ENCODE measurements at places on chromosomes 7 and 10. TPM values are rescaled to one million over a fixed set of nuclear protein-coding genes. Genes with fewer than 3 reads are reported as not detected.

- H3K27me3 ChIP-seq = no peaks in the 10 kb centered on the region
- H3K27ac ChIP-seq = no peak overlapping the region
- no peaks in the 10 kb centered on the region for H3K4me1 ChIP-seq
Observed at GRCh38 chr7:91353848-91354247, 89.6 kb downstream of the FZD1 start.

GRCh38 chr10:32961343-32961894, 3.4 kb upstream of the ITGB1 start:
- H3K4me1 ChIP-seq = peaks cover 22% of the 10 kb centered on the region
- peaks cover 41% of the 10 kb centered on the region for H3K36me3 ChIP-seq
- peak overlapping the region; percentile 100 for H3K27ac ChIP-seq
- no peaks in the 10 kb centered on the region for H3K27me3 ChIP-seq
- H3K4me3 ChIP-seq = peak overlapping the region; percentile 98
- no peak for DNase-seq

- DNase-seq = no peak
- no peaks in the 10 kb centered on the region for H3K36me3 ChIP-seq
- H3K4me1 ChIP-seq = no peaks in the 10 kb centered on the region
Observed at GRCh38 chr7:104529567-104529966, 201.2 kb downstream of the LHFPL3 start.

- DNase-seq = no peak
- no peak overlapping the region for H3K27ac ChIP-seq
- H3K36me3 ChIP-seq = no peaks in the 10 kb centered on the region
- H3K27me3 ChIP-seq = peaks cover 67% of the 10 kb centered on the region
- H3K4me1 ChIP-seq = no peaks in the 10 kb centered on the region
- H3K4me3 ChIP-seq = no peak overlapping the region
Observed at GRCh38 chr7:132509643-132510042, 66.6 kb downstream of the PLXNA4 start.

DNA sequence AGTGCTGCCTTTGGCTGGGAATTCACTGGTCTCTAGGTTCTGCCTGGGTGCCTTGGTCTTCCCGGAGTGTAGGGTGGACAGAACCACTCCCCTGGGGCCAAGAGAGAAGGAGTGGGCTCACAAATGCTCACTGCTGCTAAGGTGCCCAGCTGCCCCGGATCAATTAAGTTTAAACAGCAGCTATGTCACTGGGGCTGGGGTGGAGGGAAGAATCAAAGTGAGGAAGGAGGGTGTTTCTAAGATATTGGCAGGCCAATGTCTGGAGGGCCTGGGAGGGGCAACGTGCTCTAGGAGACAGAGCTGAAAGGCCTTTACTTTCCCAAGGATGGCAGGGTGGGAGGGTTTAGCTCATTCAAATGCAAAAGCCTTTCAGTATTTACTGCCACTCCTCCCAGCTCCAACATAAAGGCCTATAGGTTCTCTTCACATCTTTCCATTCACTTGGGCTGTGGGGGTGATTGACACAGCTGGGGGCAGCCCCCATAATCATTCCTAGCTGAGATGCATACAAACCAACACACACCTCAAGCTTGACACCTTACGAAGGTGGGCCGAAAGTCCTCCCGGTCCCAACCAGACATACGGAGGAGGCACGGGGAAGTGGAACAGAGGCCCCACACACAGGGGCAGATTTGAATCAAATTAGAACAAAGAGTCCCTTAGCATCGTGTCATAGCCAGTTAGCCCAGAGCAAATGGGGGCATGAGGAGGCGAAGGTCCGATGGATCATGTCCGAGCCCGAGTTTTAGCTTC, 108.0 kb upstream of the EFCAB10 start:
- H3K4me3 ChIP-seq = no peak overlapping the region
- H3K36me3 ChIP-seq = peaks cover 11% of the 10 kb centered on the region
- no peaks in the 10 kb centered on the region for H3K27me3 ChIP-seq

- no peaks in the 10 kb centered on the region for H3K4me1 ChIP-seq
- H3K4me3 ChIP-seq = no peak overlapping the region
- no peaks in the 10 kb centered on the region for H3K27me3 ChIP-seq
- H3K36me3 ChIP-seq = no peaks in the 10 kb centered on the region
Observed at GRCh38 chr7:140714331-140715040, 18.0 kb downstream of the NDUFB2 start.

DNA sequence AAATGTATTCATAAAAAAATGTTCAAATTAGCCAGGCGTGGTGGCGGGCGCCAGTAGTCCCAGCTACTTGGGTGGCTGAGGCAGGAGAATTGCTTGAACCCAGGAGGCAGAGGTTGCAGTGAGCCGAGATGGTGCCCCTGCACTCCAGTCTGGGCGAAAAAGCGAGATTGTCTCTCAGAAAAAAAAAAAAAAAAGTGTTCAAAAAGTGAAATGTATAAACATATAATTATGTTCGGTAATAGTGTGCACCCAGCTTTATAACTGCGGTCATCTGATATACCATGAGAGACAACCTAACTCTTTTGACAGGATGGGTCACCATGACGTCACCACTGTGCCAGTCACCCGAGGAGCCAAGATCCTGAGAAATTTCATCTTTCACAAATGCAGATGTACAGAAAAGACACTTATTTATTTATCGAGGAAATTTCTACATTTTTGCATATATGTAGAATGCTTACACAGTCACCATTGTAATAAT, 594 bp upstream of the RP9 start:
- peaks cover 45% of the 10 kb centered on the region for H3K27me3 ChIP-seq
- peaks cover 14% of the 10 kb centered on the region for H3K4me1 ChIP-seq
- peak overlapping the region; percentile 88 for H3K4me3 ChIP-seq
- H3K36me3 ChIP-seq = peaks cover 23% of the 10 kb centered on the region

GRCh38 chr7:27925573-27926201, 185.7 kb downstream of the TAX1BP1 start:
- peaks cover 7% of the 10 kb centered on the region for H3K4me1 ChIP-seq
- DNase-seq = no peak
- no peaks in the 10 kb centered on the region for H3K27me3 ChIP-seq
- H3K4me3 ChIP-seq = no peak overlapping the region
- no peaks in the 10 kb centered on the region for H3K36me3 ChIP-seq
- no peak overlapping the region for H3K27ac ChIP-seq

DNA sequence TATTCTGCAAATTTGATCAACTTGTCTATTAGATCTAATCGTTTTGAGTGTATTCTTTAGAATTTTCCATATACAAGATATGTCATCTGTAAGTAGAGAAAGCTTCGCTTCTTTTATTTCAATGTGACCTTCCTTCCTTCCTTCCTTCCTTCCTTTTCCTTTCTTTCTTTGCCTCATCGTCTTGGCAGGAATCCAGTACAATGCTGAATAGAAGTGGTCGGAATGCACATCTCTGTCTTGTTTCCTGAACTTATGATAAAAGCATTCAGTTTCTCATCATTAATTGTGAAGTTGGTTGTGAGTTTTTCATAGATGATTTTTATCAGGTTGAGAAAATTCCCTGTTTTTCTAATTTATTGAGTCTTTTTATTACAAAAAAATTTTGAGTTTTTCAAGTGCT, 300.7 kb upstream of the ZNF32 start:
- H3K4me3 ChIP-seq = no peak overlapping the region
- H3K27ac ChIP-seq = no peak overlapping the region
- no peak for DNase-seq
- H3K36me3 ChIP-seq = no peaks in the 10 kb centered on the region
- no peaks in the 10 kb centered on the region for H3K4me1 ChIP-seq

- no peak for DNase-seq
- H3K4me1 ChIP-seq = peaks cover 5% of the 10 kb centered on the region
- H3K27me3 ChIP-seq = no peaks in the 10 kb centered on the region
- H3K27ac ChIP-seq = no peak overlapping the region
- H3K4me3 ChIP-seq = no peak overlapping the region
Observed at GRCh38 chr10:103954543-103954942, 12.4 kb upstream of the SLK start.

DNA sequence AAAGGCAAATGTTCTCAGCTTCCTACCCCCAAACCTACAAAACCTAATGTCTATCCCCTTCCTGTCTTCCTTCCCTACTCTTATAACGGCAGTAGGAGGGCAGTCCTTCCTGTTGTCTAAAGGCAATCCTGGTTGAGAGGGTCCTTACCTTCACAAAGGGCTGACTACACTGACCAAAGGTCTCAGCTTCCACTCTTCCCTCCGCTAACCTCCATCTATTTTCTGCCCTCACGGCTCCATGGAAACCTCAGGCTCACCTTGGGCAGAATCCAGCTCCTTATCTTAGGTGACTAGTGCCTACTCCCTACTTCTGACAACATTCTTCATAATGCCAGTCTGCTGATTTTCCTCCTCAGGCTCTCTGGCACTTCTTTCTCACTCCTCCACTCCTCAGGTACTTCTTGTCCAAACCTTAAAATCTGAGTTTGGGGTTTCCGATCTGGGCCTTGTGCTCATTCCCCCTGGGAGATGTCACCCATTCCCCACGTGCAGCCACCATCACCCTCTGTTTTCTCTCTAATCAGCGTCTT, 542 bp downstream of the FBXL13 start:
- no peak for DNase-seq
- no peaks in the 10 kb centered on the region for H3K27me3 ChIP-seq
- peaks cover 33% of the 10 kb centered on the region for H3K4me1 ChIP-seq
- H3K36me3 ChIP-seq = peaks cover 34% of the 10 kb centered on the region
- peak overlapping the region; percentile 66 for H3K27ac ChIP-seq
- peak overlapping the region; percentile 83 for H3K4me3 ChIP-seq

DNA sequence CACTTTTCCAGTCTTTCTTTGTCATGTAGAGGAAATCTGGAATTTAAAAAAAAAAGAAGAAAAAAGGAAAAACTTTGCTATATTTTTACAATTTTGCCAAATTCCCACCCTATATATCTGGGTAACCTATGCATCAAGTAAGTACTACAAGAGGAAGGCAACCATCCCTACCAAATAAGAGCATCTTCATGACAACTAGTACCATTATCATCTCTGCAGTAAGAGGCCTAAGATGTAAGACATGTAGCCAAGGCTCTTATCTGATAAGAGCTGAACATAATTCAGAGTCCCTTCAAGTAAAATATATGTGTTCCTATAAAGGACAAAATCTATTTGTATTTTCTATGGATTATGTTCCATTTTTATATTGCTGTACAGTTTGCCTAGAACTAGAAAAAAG, 3.5 kb downstream of the THAP5 start:
- no peak for DNase-seq
- H3K4me3 ChIP-seq = no peak overlapping the region
- peaks cover 29% of the 10 kb centered on the region for H3K36me3 ChIP-seq
- no peaks in the 10 kb centered on the region for H3K4me1 ChIP-seq

DNA sequence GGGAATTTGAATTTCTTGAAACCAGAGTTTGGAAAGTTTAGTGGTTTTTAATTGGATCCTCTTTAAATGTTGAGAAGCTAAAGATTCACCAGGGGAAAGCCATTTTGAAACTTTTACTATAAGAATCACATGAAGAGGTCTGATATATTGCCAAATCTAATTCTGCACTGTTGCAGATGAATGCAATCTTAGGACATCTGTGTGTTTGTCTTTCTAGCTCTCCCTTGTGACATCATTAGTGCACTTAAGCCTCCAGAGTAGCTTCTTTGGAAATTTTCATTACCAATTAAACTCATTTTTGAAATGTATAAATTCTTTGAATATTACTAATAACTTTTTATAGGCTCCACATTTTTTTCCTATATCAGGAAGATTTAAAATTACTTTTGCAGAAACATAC, 160.2 kb downstream of the BICC1 start:
- H3K27ac ChIP-seq = no peak overlapping the region
- H3K4me3 ChIP-seq = no peak overlapping the region
- H3K36me3 ChIP-seq = no peaks in the 10 kb centered on the region
- H3K27me3 ChIP-seq = no peaks in the 10 kb centered on the region

DNA sequence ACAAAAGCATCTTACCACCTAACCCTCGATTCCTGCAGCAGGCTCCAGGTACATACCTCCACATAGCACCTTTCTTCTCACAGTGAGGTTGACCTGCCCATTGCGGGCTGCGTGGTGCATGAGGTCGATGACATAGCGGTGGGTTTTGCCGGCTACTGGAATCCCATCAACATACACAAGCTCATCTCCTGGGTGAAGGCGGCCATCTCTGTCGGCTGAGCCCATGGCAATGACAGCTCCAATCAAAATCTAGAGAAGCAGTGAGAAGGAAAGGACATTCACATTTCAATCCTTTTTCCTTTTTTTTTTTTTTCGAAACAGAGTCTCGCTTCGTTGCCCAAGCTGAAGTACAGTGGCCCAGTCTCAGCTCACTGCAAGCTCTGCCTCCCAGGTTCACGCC, 369.3 kb downstream of the PHTF2 start:
- no peak overlapping the region for H3K4me3 ChIP-seq
- H3K27ac ChIP-seq = no peak overlapping the region
- H3K36me3 ChIP-seq = no peaks in the 10 kb centered on the region
- H3K27me3 ChIP-seq = peaks cover 30% of the 10 kb centered on the region
- DNase-seq = no peak

- peak; percentile 77 for DNase-seq
- peaks cover 82% of the 10 kb centered on the region for H3K27me3 ChIP-seq
- peak overlapping the region; percentile 18 for H3K4me3 ChIP-seq
- no peak overlapping the region for H3K27ac ChIP-seq
- peaks cover 22% of the 10 kb centered on the region for H3K4me1 ChIP-seq
- peaks cover 8% of the 10 kb centered on the region for H3K36me3 ChIP-seq
Observed at GRCh38 chr7:1716263-1717094, 46.4 kb downstream of the ELFN1 start.

Gene MMP21
- total RNA-seq = not detected

Gene CFAP46
- total RNA-seq = not detected

Gene NEURL1
- 0.22 TPM for total RNA-seq

Gene TIAL1
- total RNA-seq = 82.6 TPM

Gene C10orf67
- 0.45 TPM for total RNA-seq

Gene RALA
- 58.1 TPM for total RNA-seq

Gene CCDC136
- total RNA-seq = 2.2 TPM

Gene C7orf33
- not detected for total RNA-seq

Gene ADRA2A
- 5.4 TPM for total RNA-seq

Gene ASB15
- total RNA-seq = not detected

Gene NPC1L1
- 46.0 TPM for total RNA-seq

All from Calu3 (cell line).